Lower lobe of right lung (tissue), 2 donors: ENCODE measurements at places on chromosomes 12 and 14. TPM values are rescaled to one million over a fixed set of nuclear protein-coding genes. Genes with fewer than 3 reads are reported as not detected.
A peak's percentile ranks its signal among the peaks of the same experiment; 100 is the strongest.

The PLCZ1 gene
- not detected for total RNA-seq

DNA sequence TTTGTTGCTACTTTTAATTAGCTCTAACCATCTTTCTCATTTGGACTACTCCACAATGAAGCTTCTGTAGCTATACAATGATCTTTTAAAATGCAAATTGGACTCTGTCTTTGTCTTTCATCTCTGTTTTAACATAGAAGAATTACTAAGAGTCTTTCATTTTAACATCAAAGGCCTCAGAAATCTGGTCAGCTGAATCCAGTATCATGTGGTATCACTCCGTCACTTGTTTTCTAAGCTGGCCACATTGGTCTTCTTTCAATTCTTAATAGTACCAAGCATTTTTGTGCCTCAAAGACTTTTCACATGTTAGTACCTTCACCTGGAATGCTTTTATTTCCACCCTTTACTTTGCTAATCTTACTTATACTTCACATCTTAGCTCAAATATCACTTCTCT lies 95.5 kb upstream of the SLC16A7 start:
- H3K36me3 ChIP-seq, result no peaks in the 10 kb centered on the region
- no peak overlapping the region for H3K4me3 ChIP-seq
- H3K4me1 ChIP-seq, result no peaks in the 10 kb centered on the region

GRCh38 chr12:116172224-116172849 lies 105.2 kb downstream of the MED13L start:
- no peak overlapping the region for H3K27ac ChIP-seq
- no peak for DNase-seq
- H3K4me1 ChIP-seq, result peaks cover 23% of the 10 kb centered on the region
- no peaks in the 10 kb centered on the region for H3K27me3 ChIP-seq
- H3K36me3 ChIP-seq, result no peaks in the 10 kb centered on the region

DNA sequence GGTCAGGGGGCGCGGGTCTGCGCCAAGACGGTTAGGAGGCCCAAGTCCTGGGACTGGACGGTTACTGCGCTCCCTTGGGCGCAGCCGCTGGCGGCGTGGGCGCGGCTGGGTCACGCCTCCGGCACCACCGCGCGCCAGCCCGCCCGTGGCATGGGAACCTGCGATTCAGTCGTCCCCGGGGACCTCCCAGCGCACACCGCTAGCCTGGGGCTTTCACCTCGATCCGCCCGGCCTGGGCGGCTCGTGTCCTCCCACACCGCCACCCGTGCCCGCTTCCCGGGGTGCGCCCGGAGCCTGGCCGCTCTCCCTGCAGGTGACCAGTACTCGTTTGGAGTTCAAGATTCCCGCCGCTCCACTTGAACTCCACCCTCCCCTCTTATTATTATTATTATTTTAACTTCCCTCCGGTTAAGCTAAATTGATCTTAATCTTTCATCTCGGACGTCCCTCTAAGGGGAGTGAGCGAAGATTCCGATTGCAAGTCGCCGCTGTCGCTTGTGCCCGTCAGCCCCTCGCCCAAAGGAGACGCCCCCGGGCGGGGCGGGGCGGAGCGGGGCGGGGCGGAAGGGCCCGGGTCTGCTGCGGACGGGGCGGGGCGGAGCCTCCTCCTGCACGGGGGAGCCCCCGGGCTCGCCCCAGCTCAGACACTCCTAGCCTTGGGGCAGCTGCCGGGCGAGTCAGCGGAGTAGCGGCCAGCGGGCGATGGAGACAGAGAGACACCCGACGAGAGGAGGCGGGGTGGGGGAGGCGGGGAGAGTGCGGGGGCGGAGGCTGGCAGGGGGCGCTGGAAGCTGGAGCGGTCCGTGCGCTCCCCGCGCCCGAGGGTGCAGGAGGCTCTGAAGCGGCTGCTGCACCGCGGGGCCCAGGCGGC lies at the start of gene KCNMB4:
TSS of gene KCNMB4 (plus strand) at position 643 of the 871 bp plus-strand sequence. CDS start 445 bp downstream, outside the sequence.
- DNase-seq, result peak; percentile 65
- H3K4me1 ChIP-seq, result peaks cover 9% of the 10 kb centered on the region
- H3K27ac ChIP-seq, result peak within 1 kb of the TSS; percentile 59
- H3K36me3 ChIP-seq, result no peaks in the 10 kb centered on the region
- H3K27me3 ChIP-seq, result peaks cover 17% of the 10 kb centered on the region
- peak within 1 kb of the TSS; percentile 73 for H3K4me3 ChIP-seq

DNA sequence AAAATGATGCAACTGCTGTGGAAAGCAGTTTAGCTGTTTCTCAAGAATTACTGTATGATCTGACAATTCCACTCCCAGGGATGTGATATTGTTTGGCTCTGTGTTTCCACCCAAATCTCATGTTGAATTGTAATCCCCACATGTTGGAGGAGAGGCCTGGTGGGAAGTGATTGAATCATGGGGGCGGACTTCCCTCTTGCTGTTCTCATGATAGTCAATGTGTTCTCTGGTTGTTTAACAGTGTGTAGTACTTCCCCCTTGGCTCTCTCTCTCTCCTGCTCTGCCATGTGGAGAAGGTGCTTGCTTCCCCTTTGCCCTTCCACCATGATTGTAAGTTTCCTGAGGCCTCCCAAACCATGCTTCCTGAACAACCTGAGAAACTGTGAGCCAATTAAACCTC lies 93.4 kb upstream of the CPM start:
- no peak for DNase-seq
- H3K27ac ChIP-seq, result no peak overlapping the region
- H3K4me3 ChIP-seq, result no peak overlapping the region
- no peaks in the 10 kb centered on the region for H3K4me1 ChIP-seq

- H3K36me3 ChIP-seq, result no peaks in the 10 kb centered on the region
- no peaks in the 10 kb centered on the region for H3K27me3 ChIP-seq
- DNase-seq, result no peak
These were observed 43.3 kb downstream of the ACTN1 start for GRCh38 chr14:68935761-68936214.

DNA sequence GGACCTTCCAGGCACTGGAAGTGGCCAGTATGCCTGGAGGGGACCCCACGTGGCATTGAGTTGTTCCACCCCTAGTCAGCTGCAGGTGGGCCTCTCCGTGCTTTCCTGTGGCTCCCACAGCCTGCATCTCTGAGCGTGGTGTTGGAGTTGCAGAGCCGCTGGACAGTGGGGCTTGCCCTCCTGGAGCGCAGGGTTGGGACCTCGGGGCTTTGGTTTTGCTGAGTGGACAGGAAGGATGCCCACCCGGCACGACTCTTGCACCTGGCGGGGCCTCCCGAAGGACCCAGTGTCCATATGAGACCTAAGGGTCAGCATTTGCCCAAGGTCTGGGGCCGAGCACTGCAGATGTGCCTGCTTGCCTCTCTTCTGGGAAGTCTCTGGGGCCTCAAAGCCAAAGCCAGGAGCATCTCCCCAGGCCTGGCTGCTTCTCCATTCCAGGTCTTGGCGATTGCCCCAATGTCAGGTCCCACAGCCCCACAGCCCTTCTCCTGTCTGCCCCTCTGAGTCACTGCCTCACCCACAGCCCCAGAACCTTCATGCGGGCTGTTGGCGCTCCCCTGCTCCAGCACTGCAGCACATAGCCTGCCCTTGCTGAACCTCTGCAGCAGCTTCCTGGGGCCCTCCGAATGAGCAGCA lies 1.5 kb downstream of the PACS2 start:
- H3K27me3 ChIP-seq, result no peaks in the 10 kb centered on the region
- peak overlapping the region; percentile 75 for H3K4me3 ChIP-seq
- H3K36me3 ChIP-seq, result no peaks in the 10 kb centered on the region
- H3K27ac ChIP-seq, result peak overlapping the region; percentile 65
- H3K4me1 ChIP-seq, result peaks cover 37% of the 10 kb centered on the region
- DNase-seq, result no peak

GRCh38 chr12:31849090-31849687 lies 110.0 kb upstream of the RESF1 start:
- H3K27ac ChIP-seq, result no peak overlapping the region
- H3K36me3 ChIP-seq, result no peaks in the 10 kb centered on the region
- H3K4me3 ChIP-seq, result no peak overlapping the region
- peaks cover 15% of the 10 kb centered on the region for H3K4me1 ChIP-seq
- no peak for DNase-seq

GRCh38 chr12:72349491-72349890 lies 77.3 kb downstream of the TRHDE start:
- no peak for DNase-seq
- H3K27ac ChIP-seq, result no peak overlapping the region
- no peaks in the 10 kb centered on the region for H3K36me3 ChIP-seq
- no peaks in the 10 kb centered on the region for H3K4me1 ChIP-seq

GRCh38 chr12:11798856-11799501 lies 149.5 kb downstream of the ETV6 start:
- H3K36me3 ChIP-seq, result no peaks in the 10 kb centered on the region
- peak overlapping the region; percentile 8 for H3K27ac ChIP-seq
- H3K27me3 ChIP-seq, result no peaks in the 10 kb centered on the region
- H3K4me1 ChIP-seq, result peaks cover 53% of the 10 kb centered on the region
- no peak overlapping the region for H3K4me3 ChIP-seq
- no peak for DNase-seq

- H3K4me1 ChIP-seq, result no peaks in the 10 kb centered on the region
- H3K4me3 ChIP-seq, result no peak overlapping the region
- no peak for DNase-seq
- no peaks in the 10 kb centered on the region for H3K27me3 ChIP-seq
- no peak overlapping the region for H3K27ac ChIP-seq
These were observed 255.9 kb downstream of the RAD51B start for GRCh38 chr14:68075382-68076029.

GRCh38 chr12:52270541-52271070 lies 3.8 kb upstream of the KRT86 start:
- H3K27ac ChIP-seq, result no peak overlapping the region
- no peak overlapping the region for H3K4me3 ChIP-seq
- no peaks in the 10 kb centered on the region for H3K36me3 ChIP-seq
- no peaks in the 10 kb centered on the region for H3K4me1 ChIP-seq
- no peak for DNase-seq

- H3K27me3 ChIP-seq, result no peaks in the 10 kb centered on the region
- no peaks in the 10 kb centered on the region for H3K4me1 ChIP-seq
- H3K27ac ChIP-seq, result no peak overlapping the region
- peaks cover 3% of the 10 kb centered on the region for H3K36me3 ChIP-seq
These were observed 45.4 kb downstream of the ANO2 start for GRCh38 chr12:5899675-5900074.

The ETFBKMT gene
- 4.0 TPM for total RNA-seq

DNA sequence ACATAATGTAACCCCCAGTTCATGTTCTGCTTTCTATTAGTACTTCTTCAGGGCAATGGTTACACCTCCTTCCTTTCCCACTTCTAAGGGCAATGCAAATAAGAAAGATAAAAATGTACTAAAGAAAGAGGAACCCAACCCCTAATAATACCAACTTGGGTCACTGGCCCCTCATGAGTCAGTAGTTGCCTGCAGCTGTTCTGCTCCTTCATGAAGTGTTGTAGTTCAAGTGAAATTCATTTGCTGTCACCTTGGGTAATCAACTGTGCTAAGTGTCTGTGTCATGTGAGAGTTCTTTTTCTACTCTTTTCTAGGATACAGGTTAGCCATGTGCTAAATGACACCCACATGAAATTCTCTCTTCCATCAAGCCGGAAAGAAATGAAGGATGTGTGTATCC lies 91.8 kb downstream of the PLXNC1 start:
- no peak overlapping the region for H3K27ac ChIP-seq
- H3K4me3 ChIP-seq, result no peak overlapping the region
- H3K36me3 ChIP-seq, result no peaks in the 10 kb centered on the region
- H3K4me1 ChIP-seq, result peaks cover 8% of the 10 kb centered on the region

The RERGL gene
- 3.7 TPM for total RNA-seq

The INSM2 gene
- total RNA-seq, result not detected

- DNase-seq, result no peak
- no peak overlapping the region for H3K4me3 ChIP-seq
- peaks cover 11% of the 10 kb centered on the region for H3K36me3 ChIP-seq
- no peaks in the 10 kb centered on the region for H3K4me1 ChIP-seq
- H3K27me3 ChIP-seq, result no peaks in the 10 kb centered on the region
These were observed 74.9 kb downstream of the RBM19 start for GRCh38 chr12:113891167-113891692.

The KRT79 gene
- 3.9 TPM for total RNA-seq

DNA sequence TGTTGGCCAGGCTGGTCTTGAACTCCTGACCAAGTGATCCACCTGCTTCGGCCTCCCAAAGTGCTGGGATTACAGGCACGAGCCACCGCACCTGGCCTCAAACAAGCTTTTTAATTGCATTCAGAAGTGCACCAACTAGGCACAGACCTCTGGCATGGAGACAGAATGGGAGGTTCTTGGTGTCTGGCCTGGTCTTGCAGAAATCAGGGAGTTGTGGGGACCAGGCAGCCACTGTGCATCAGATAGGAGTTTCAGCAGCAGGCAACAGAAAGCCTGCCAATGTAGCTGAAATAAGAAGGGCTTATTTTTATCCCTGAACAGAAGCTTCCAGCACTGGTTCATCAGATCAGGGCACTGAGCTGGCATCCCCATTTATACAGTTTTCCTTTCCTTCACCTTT lies 22.2 kb upstream of the TCL1B start:
- no peaks in the 10 kb centered on the region for H3K36me3 ChIP-seq
- no peaks in the 10 kb centered on the region for H3K4me1 ChIP-seq
- DNase-seq, result no peak
- H3K4me3 ChIP-seq, result no peak overlapping the region
- H3K27me3 ChIP-seq, result peaks cover 27% of the 10 kb centered on the region
